ENCODE measurements at places on chromosomes 12 and 14.

- no peak for DNase-seq
Observed at GRCh38 chr12:127363392-127363791, 903.6 kb upstream of the TMEM132C start.

DNA sequence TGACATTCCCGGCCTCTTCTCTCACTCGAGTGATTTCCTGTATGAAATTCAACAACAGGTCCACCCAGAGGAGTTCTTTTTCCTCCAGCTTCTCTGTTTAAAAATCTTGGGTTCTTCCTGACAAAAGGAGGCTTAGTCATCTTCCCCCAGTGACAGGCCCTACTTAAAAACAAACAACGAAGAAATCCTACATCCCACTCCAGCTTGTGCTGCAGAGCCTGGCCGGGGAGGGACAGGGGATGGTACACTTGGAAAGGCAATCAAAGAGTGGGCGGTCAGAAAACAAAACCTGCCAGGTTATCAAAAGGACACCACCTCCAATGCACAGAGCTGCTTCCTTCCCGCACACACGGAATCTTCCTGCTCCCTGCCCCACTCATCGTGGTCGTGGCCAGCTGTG lies 101.3 kb downstream of the CACNA1C start:
- no peak for DNase-seq

GRCh38 chr12:50249464-50250182 lies 33.7 kb downstream of the LIMA1 start:
- DNase-seq: no peak

DNA sequence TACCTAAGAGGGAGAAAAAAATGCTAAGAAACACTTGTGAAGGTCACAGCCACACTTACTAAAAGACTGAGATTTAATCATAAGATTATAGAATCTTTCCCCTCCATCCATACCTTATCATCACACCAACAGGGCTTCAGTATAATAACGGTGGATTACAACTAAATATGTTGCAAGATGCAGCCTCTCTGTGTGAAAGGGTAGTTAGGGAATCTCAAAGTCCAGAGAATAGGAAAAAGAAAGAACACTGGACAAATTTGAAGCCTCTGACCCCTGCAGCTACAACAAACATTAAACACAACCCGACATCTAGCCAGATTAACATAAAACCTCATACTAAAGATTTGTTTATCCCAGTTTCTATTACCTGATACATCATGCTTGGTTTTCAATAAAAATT lies 181.0 kb downstream of the C12orf42 start:
- no peak for DNase-seq

- no peak for DNase-seq
Observed at GRCh38 chr12:12439636-12440035, 82.8 kb downstream of the BORCS5 start.

All from hindlimb muscle (tissue), 1 donor.